AG09309 (cell line): ENCODE measurements at places on chromosomes 2 and 18.

GRCh38 chr2:16392647-16393499 is 272.8 kb downstream of the CYRIA start:
- no peak for DNase-seq

DNA sequence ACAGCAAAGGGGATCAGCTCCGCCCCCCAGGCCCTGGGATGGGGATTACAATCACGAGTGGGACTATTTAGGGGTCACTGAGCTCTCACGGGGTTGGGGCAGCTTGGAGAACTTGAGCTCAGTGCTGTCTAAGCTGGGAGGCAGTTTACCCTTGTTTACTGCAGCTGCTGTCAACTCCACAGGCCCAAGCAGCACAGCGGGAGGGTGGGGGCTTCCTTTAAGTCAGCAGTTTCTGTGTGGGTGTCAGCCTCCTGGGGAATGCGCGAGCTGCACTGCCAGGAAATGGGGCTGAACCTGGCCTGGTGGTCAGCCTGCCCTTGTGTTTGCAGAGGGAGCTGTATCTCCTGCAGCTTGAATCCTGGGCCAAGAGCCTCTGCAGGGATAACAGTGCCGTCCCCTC is 29.8 kb downstream of the TOGARAM2 start:
- DNase-seq: no peak

GRCh38 chr18:55585920-55586561 is 2.0 kb downstream of the TCF4 start:
- no peak for DNase-seq

DNA sequence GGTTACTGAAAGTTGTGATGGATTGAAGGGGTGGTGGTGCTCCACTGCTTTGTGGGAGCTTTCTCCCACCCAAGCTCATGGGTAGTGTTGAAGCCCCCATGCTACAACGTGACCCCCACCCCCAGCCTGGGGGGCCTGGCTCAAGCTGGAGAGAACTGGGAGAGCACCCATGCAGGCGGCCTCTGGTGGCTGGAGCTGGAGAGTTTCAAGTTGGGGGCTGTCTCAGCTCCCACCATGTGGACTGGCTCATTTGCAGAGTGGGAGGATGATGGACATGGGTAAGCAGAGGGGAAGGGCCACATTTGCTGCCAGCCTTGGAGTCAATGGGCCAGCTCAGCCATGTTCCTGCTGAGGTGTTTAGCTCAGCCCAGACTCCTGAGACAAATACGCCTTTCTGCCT is 62.8 kb downstream of the INPP4A start:
- no peak for DNase-seq

DNA sequence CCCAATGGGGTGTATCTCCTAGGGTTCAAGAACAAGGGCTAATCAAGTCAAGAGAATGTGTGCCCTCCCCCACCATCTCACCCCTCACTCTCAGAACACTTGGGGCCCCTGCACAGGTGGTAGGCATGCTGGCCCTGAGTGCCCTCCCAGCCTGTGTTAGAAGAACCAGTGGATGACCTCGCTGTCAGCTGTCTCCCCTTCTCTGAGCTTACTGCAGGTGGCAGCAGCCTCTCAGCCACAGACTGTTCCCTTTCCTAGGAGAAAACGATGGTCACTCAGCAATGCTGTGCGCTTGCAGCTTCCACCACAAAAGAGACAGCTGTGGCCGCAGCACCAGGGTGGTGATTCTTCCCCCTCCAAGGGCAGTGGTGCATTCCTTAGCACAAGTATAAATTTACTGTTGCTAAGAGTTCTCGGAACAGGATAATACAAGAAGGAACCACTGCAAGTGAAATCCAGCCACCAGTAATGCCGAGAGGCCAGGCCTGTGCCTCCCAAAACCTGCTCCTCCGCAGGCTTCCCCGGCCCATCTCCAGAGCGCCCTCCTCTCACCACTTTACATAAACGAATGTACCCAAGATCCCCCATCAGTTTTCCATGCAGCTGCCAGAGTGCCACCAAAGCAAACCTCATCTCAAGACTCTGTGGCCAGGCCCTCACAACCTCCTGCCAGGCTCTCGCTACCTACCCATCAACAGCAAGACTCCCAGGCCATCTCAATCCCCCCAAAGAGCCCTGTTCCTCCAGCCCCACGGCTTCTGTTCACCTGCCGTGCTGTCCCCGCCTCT is 935 bp upstream of the RAMP1 start:
- peak; percentile 67 for DNase-seq

DNA sequence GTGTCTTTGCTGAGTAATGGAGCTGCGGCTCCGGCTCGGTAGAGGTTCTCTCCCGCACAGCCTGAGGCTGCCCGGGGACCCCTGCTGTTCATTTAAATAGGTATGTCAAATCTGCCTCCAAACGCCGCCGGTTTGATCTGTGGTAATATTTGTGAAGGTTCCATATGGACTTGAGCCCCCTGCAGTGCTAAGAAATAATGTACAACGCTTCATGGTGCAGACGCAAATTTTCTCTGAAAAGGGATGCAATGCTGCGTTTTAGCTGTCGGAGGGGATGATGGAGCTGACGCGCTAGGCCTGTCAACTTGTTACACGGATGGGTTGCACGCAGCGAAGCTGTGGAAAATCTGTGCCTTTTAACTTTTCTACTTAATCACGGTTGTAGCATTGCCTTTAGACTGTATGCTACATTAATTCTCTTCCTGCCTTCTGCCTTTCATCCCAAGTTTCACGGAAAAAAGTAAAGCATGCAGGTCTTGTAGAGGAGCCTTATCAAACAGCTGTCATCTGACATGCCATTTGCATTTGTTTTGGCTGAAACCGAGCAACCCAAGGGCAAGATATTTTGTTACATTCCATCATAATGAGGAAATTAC is 43.2 kb downstream of the MRPS9 start:
- no peak for DNase-seq

- DNase-seq: no peak
These were observed 270.7 kb upstream of the NRP2 start for GRCh38 chr2:205411558-205411957.

DNA sequence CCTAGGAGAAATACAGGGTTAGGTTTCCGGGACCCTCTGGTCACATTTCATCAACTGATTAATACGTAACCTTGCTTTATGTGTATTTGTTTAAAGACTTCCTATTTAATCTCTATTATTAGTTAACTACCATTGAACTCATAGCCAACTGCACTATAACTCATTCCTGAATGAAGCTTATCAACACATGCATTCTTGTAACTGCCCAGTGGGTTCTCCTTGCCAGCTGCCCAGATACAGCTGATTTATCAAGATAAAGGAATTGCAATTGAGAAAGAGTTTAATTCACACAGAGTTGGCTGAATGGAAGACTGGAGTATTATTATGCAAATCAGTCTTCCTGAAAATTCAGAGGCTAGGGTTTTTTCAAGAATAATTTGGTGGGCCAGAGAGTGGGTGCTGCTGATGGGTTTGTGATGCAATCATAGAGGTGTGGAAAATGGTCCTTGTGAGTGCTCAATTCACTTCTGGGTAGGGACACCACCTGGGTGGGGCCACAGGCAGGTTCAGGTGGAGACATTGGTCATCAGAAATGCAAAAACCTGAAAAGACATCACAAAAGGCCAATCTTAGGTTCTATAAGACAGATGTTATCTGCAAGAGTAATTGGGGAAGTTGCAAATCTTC is 21.1 kb upstream of the NOSTRIN start:
- no peak for DNase-seq

DNA sequence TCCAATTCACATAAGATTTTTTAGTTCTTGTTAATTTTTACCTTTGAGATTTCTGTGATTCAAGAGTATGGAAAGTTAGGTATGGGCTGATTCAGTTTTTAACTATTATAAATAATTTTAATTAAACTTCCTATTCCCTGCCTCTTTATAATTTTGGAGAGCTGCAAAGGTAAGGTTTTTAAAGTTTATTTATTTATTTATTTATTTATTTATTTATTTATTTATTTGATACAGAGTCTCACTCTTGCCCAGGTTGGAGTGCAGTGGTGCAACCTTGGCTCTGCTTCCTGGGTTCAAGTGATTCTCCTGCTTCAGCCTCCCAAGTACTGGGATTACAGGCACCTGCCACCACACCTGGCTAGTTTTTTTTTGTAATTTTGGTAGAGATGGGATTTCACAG is 215.5 kb upstream of the FIGN start:
- no peak for DNase-seq

DNA sequence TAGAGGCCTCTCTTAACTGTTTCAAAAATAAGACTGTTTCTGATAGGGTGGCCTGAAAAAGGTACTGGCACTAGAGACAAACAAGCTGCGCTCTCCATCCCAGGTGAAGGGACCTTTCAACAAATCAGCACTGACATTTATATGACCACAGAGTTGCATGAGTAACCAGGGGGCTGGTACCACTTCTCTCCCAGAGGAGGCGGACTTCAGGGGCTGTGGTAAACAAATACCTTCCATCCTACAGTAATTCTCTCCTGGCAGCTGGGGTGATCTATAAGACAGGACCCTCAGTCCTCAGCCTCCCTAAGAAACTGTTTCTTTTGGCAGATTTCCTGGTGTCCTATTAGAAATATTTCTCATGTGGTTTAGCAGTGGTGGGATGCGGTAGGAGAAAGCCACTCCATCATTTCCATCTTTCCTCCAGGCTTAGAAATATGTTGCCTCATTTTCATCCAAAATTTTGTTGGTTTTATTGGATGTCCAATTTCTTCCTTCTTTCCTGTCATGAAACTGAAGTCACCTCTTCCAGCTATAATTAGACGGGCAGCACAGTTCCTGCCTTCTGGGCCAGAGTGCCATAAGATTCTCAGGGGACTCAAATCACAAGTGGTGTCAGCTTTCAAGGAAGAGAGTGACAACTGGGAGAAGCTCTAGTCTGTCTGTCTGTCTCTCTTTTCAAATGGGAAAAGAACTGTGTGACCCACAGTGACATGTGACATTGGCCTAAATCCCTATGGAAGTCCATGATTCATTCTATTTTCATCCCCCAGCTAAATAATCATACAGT is 96.4 kb downstream of the CYRIA start:
- DNase-seq: no peak
